Activated naive CD8-positive, alpha-beta T cell treated with anti-CD3 and anti-CD28 coated beads for 36 hours (primary cell): ENCODE measurements at places on chromosomes 2 and 18. TPM values are rescaled to one million over a fixed set of nuclear protein-coding genes. Genes with fewer than 3 reads are reported as not detected.

TDRD15 gene
- total RNA-seq: not detected

GRCh38 chr2:12558519-12558918, 158.2 kb upstream of the TRIB2 start:
- no peak for DNase-seq

DNA sequence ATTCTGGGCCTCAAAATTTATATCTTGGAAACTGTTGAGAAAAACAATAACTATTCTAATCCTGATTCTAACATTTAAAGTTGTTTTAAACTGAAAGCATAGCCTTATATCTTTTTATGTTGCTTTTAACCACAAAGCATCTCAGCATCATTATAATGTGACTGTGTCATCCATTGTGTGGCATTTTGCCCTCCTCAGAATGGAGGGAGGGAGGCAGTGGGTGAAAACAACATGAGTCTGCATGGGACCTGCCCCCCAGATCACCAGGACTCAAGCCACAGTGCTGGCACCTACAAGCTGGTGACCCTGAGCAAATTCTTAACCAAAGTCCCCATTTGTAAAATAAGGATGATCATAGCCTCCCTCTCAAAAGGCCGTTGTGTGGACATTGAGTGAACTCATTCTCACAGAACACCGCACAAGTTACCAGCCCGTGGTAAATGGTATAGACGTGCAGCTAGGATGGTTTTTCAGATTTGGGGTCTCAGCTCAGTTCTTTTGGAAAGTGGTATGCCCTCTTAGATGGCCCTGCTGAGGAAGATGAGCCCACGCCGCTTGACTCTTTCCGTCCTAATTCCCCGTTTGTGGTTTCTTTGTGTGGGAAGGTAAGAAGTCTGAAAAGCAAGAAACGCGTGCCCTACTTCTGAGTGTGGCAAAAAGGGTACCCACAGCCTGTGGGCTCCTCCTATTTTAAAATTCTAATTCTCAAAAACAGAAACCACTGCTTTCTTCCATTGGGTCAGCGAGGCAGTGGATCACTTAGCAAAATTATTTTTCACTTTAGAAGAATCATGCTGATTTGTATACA, 305.0 kb upstream of the ID2 start:
- DNase-seq: no peak

- peak; percentile 30 for DNase-seq
Observed at GRCh38 chr2:37570773-37571586, 100.5 kb downstream of the CDC42EP3 start.

- no peak for DNase-seq
Observed at GRCh38 chr2:146927080-146927711, 917.6 kb upstream of the ACVR2A start.

DNA sequence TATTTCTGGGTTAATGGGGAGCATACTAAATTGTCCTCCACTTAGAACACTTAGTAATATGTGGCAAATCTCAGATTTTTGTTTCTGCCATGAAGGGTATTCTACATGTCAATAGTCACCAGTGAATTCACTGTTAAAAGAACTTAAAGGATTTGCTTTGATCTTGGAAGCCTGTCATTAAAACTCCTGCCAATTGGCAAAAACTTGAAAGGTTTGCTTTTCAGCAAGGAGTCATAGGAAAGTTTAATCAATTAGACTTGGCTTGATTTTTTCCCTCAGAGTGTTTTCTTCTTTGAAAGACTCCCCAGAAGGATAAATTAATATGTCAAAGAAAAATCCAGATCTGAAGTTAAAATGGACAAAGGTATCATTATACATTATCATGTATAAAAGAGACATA, 671.9 kb upstream of the PKDCC start:
- no peak for DNase-seq

DNA sequence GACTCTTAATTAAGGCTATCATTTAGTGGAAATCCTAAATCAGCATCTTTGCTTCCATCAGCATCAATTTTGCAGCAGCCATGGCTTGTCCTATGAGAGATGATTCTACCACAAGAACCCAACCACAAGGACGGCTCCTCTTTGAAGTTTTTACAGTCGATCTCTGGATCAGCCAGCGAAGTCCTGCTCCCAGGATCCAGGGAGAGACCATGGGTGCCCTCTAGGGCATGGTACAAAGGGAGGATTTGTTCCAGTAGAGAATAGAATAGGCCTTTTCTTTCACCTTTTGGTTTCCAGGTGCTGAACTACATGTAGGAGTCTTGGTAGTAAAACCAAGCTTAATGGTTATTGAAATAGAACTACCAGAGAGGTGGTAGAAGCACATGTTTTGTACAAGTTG, 52.7 kb downstream of the TMEM200C start:
- DNase-seq: no peak
